ENCODE measurements at places on chromosomes 3 and 15.

DNA sequence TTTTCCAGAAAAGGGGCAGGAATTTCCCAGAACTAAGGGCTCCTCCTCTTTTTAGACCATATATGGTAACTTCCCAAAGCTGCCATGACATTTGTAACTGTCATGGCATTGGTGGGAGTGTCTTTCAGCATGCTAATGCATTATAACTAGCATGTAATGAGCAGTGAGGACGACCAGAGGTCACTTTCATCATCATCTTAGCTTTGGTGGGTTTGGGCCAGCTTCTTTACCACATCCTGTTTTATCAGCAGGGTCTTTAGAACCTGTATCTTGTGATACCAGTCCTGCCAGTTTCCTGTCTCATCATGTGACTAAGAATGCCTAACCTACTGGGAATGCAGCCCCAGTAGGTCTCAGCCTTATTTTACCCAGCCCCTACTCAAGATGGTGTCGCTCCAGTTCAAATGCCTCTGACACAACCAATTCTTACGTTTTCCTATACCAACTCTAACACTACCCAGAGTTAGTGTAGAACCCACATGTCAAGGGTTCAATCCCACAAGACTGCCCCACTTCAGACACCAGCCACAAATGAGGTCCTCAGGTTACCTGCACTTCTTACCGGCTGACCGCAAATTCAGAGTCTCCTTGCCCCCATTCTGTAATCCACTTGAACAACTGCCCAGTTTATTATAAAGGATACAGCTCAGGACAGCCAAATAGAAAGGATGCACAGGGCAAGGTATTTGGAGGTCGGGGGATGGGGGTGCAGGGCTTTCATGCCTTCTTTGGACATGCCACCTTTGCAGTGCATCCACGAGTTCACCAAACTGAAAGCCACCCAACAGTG, 17.7 kb downstream of the FOXB1 start:
- DNase-seq: no peak

GRCh38 chr3:52372822-52373504, 56.8 kb downstream of the DNAH1 start:
- no peak for DNase-seq

GRCh38 chr15:78182336-78182700, 33.2 kb downstream of the IDH3A start:
- no peak for DNase-seq

- DNase-seq: no peak
Observed at GRCh38 chr3:127074900-127075360, 92.0 kb downstream of the PLXNA1 start.

DNA sequence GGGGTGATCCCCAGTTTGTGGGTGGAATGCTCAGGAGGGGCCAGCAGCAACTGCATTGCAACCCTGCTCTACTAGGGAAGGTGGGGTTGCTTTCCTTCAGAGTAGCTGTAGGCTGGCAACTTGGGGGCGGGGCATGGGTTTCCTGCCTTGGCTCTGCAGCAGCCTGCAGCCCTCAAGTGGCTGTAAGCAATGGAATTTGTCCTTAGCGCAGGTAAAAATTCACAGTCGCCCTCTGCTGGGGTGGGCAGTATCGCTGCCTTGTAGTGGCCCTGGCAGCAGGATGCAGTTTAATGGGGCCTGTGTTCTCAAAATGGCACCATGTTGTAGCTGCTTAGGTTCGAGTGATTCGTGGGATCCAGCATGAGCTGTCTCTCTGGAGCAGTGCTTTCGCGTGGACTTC, 29.8 kb downstream of the STT3B start:
- no peak for DNase-seq

DNA sequence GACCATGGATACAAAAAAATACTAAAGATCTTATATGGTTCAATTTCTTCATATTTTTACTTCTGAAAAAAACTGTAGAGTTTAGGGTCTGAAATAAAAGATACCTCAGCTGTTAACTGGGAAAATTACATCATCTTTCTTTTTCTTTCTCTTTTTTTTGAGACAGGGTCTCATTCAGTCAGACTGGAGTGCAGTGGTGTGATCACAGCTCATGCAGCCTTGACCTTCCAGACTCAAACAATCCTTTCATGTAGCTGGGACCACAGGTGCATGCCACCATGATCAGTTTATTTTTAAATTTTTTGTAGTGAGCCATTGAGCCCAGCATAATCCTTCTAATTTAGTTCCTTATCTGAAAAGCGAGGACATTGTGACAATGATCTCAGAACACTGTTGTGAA, 39.6 kb upstream of the TKT start:
- no peak for DNase-seq

DNA sequence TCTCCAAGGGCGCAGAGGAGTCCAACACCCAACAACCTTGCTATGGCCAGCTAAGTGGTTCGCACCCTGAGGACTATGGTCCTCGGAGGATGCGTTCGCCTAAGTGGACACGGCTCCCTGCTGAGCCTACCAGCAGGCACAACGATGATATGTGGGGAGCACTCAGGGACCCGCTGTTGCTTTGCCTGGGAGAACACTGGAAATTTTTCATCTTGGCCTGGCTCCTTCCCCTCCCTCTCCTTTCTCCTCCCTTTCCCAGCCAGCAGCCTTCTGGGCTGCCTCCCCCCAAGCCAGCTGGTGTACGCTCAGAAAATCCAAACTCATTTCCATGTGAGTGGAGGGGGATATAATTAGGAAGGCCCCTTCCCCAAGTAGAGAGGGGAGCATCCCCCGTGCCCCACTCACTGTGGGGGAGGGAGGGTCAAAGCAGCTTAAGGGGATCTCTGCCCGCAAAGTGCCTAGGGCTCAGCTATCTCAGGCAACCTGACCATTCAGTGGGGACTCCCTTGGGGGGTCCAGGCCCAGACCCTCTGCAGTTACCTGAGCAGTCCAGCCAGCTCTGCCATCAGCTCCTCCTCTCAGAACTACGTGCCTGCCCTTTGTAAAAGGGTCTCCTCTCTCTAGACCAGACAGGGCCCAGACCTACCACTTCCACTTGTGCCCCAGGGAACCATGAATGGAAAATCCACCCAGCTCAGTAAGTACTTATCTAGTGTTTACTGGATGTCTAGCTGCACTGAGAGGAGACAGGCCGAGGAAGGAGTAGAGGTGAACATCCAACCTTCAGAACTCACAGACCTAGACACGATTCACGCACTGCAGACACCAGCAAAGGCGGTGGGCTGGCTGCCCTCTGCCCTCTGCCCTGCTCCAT, 742 bp upstream of the SEMA7A start:
- no peak for DNase-seq

- no peak for DNase-seq
Observed at GRCh38 chr15:40364251-40364650, 6.2 kb downstream of the DISP2 start.

GRCh38 chr15:57398336-57398735, 22.0 kb downstream of the CGNL1 start:
- DNase-seq: no peak

GRCh38 chr15:92625251-92625980, 30.2 kb downstream of the FAM174B start:
- DNase-seq: peak; percentile 61

DNA sequence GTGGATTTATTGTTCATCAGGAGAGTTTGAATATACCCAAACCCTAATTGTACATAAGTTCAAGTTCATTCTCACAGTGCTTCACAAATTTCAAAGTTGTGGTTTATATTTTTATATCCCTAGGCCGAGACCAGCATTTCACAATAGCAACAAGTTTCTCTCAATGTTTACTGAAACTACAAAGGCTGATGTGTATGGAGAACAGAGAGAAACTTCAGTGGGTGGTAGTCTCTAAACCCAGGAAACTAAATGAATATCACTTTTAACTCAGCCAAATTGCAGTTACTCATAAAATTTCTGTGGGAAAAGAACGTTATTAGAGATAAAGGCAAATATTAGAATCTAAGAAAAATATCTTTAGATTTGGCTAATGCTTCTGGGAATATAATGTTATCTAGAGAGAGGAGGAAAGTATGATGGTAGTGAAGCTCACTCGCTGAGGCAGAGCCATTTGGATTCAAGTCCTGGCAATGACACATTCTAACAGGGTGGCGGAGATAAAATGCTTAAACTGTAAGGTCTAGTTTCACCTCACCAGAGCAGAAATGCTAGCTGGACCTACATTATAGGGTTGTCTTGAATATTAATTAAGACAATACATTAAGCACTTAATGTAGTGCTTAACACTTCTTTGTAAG, 514.8 kb downstream of the EPHA3 start:
- no peak for DNase-seq

GRCh38 chr3:157393113-157393512, 43.5 kb upstream of the PTX3 start:
- DNase-seq: no peak

DNA sequence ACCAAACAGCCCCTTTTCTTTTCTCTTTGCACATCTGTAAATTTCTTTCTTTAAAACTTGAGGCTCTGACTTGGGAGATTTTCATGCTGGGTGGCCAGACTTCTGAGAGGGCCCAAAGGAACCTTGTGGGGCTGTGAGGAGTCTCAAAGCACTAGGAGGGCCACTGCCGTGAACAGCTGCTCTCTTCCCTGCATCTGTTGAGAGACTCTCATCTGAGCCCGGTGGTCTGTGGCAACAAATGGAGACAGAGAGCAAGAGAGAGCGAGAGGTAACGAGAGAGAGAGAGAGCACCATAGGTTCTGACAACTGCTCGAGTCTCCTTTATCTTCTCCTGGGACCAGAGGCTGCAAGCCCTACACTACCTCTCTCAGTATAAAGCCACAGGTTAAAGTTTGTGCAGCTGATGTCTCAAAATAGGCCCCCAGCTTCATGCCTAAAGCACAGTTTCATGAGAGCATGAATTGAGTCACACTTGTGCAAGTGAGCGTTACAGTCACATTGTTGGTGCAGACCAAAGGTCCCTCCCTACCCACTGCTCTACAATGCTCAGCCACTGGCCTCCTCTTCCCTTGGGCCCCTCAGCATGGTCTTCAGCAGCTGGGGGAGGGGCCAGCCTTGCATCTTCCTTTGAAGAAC, 60.7 kb downstream of the ZNF621 start:
- DNase-seq: no peak
